Breast epithelium (tissue), 4 donors: ENCODE measurements at places on chromosomes 16 and 17. TPM values are rescaled to one million over a fixed set of nuclear protein-coding genes. Genes with fewer than 3 reads are reported as not detected.

GRCh38 chr17:8409966-8410882 lies 12.6 kb upstream of the RNF222 start:
- DNase-seq, result peak; percentile 77

DNA sequence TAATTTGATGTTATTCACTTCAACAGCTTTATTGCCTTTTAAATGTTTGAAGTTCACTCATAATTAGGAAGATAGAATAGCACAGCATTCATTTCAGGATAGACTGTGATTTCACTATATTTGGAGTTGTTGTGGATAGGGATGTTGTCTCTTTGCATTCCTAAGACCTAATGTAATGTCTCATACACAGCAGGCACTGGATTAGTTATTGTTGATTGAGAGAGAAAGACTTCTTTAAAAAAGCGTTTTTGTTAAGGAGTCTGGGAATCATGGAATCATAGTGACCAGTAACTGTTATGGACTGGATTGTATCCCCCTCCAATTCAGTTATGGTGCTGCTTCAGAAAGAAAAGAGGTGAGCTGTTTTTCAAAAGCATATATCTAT lies 122.0 kb downstream of the USP22 start:
- DNase-seq, result no peak

DNA sequence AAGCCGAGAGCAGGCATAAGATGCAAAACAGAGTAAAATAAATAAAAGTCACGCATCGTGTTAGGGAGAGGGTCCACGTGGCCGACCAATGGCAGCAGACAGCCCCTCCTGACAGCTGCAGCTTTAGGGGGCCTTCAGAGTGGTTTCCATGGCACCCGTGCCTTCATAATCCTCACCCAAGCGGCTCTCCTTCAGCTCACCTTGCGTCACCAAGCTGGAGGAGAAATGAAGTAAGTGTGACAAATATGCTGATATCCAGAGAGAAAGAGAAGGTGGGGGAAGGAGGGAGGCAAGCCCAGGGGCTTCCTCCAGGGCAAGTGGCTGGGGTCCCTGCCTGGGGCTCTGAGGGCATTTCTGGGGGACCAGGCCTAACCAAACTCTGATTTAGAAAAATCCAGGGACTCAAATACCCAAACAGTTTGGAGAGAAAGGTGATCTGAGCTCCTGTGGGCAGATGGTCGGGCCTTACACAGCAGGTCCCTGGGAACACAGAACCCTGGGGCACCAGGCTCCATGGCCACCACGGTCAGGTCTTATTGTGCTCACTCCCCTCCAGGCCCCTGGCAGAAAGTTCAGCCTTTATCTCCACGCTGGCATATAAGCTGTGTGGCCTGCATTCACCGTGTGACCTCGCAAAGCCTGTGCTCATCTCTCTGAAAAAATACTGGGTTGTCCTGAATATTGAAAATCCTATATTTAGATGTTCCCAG lies 80.7 kb upstream of the TNRC6C start:
- no peak for DNase-seq

Gene ALOX12B
- not detected for total RNA-seq

DNA sequence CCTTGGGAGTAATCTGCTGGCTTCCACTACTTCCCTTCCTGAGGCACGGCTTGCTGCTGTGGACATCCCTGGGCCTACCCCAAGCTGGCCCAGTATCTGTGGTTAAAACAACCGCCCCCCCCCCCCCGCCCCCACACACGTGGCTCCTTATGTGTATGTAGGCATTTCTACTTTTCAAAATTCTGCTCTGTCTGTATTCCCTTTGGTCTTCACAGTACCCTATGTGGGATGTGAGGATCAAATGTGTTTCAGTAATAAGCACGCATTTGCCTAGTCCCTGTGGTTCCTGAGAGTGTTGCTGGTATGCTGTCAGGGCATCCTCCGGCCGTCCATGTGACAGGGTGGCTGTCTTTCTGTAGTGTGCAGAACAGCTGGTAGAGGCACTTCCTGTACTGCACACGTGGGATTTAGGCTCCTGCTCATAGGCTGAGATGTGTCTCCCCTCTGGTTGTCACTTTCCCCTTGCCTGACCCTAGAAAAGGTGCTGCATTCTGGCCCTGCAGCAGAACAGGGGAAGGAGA lies 2.2 kb downstream of the NT5M start:
- DNase-seq, result no peak

- DNase-seq, result peak; percentile 68
Observed at GRCh38 chr17:42744283-42744805, 496 bp downstream of the EZH1 start.

Gene AIPL1
- not detected for total RNA-seq

GRCh38 chr17:2885733-2886132 lies 89.5 kb downstream of the RAP1GAP2 start:
- DNase-seq, result no peak

Gene CRHR1
- 2.8 TPM for total RNA-seq

GRCh38 chr17:47286198-47286914 lies 32.7 kb downstream of the ITGB3 start:
- DNase-seq, result no peak

GRCh38 chr17:4509923-4510617 lies 11.4 kb downstream of the SPNS2 start:
- no peak for DNase-seq

GRCh38 chr17:66491665-66492064 lies 189.3 kb downstream of the PRKCA start:
- DNase-seq, result no peak

Gene CCL17
- total RNA-seq, result not detected

- DNase-seq, result no peak
Observed at GRCh38 chr16:78993346-78993745, 607.2 kb downstream of the MAF start.

GRCh38 chr16:26599785-26600104 lies 467.0 kb upstream of the C16orf82 start:
- DNase-seq, result no peak

DNA sequence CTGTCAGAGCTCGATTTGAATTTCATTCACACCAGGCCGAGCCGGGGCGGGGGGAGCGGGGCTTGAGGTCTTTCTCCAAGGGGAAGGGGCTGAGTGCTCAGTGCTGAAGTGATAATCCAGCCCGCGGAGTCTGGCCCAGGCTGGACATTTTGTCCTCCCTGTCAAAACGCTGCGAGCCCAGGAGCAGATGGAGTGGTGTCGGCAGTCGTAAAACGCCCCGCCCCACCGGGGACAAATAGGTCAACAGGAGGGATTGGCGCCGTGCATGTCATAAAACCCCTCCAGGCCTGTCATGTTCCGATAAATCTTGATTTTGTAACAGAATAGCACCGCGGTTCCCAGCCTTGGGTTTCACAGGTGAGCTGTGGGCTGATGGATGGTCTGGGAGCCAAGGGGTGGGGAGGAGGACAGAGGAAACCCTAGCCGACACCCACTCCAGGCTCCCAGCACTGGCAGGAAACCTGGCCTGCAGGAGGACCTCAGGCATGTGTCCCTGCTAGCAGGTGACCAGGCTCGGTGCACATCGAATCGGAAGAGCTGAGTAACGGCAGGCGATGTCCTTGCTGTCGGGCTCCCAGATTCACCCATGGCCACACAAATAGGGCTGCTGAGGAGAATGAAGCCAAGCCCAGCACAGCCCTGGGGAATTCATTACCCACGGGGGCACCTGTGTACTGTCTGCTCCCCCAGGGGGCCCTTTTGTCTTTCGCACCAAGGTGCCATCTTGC lies 341.4 kb downstream of the FOXL1 start:
- DNase-seq, result no peak

GRCh38 chr17:76262732-76263344 lies 2.3 kb upstream of the UBALD2 start:
- DNase-seq, result no peak

GRCh38 chr17:1961189-1961588 lies 63.9 kb downstream of the RTN4RL1 start:
- DNase-seq, result no peak

- no peak for DNase-seq
Observed at GRCh38 chr17:38889745-38890409, 20.0 kb downstream of the LASP1 start.

DNA sequence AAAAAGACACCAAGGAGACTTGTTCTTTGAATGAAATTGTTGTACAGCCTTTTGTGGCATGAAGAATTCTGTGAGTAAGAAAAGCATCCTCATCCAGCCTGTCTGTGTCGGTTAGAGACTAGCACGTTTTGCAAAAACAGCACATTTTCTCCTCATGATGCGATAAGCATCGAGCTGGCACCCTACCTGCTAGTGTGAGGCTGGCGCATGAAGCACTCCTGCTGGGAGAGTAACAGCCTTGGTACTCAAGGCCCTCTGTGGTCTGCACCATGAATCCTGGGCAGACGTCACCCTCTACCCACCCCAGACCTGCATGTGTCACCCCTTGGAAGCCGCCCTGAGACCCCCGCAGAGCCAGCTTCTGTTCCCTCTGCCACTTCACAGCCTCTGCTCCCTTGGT lies 92.6 kb upstream of the TMEM132E start:
- DNase-seq, result no peak

GRCh38 chr16:47069841-47070584 lies 73.7 kb downstream of the NETO2 start:
- DNase-seq, result no peak

Gene CHRNE
- total RNA-seq, result 0.16 TPM

Gene PPY
- not detected for total RNA-seq

- no peak for DNase-seq
Observed at GRCh38 chr17:19372011-19372370, 6.3 kb upstream of the MAPK7 start.

DNA sequence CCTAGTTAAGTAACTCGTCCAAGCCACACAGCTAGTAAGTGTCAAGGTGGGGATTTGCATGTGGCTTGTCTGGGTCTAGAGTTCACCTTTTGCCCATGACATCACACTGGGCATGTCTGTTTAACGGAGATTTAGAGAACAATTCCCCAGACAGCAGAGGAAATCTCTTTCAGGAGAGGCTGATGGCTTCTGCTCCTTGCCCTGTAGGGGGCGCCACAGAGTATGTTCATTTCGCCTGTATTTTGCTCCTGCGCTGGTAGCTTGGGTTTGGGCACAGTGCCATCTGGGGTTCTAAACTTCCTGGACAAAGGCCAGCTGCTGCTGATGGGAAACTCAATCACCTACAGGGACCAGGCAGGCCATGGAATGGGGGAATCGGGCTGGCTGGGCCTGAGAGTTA lies 20.4 kb downstream of the OTOA start:
- no peak for DNase-seq

Gene GPR142
- total RNA-seq, result not detected

Gene ZNF319
- 7.2 TPM for total RNA-seq

GRCh38 chr17:44555099-44555498 lies 2.2 kb upstream of the FZD2 start:
- DNase-seq, result no peak

Gene HP
- 24.5 TPM for total RNA-seq

DNA sequence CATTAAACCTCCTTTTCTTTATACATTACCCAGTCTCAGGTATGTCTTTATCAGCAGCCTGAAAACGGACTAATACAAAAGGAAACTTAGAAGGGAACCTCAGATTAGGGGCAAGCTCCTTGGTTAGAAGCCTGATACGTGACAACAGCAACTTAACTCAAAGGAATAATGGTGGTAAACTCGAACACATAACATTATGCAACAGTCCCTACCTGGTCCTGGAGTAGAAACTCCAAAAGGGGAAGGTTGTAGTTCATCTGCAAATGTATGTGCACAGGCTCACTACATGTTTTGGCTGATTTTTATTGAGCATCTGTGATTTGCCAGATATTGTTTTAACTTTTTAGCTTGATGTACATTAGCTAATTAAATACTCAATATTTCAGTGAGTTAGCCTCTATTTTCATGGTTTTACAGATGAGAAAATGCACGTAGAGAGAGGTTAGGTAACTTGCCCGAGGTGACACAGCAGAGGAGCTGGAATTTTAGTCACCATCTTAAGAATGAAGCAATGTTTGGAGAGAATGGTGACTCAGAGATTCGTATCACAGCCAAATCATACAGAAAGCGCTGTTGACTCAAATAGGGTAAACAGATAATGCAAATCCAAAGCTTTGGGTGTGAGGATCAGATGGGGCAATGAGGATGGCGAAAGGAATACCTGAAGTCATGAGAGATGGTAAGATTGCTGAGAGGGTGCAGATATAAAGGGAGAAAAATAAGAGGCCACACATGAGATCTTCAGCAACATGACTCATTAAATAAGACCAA lies 194.9 kb upstream of the RBFOX1 start:
- DNase-seq, result no peak

Gene TBC1D3H
- not detected for total RNA-seq

Gene GINS2
- 1.1 TPM for total RNA-seq
